ENCODE measurements at places on chromosomes 1 and 21.

GRCh38 chr1:160646180-160646579 is 664 bp downstream of the SLAMF1 start:
- DNase-seq = no peak

DNA sequence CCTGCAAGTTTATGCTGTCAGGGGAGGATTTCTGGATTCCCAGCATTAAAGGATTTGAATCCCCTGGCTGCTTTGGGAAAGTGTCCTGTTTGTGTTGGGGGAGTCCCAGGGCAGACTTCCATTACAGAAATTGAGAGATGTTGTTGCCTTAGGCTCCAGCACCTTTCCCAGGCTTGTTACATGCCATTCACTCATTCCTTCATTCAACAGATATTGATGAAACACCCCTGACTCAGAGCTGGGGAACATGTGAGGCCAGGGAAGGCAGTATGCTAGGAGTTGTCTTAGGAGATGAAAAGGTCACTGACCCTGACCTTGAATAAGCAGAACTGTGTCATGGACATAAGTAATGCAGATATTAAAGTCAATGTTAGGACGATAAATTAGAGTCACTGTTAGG is 161.7 kb downstream of the NTMT2 start:
- DNase-seq = no peak

DNA sequence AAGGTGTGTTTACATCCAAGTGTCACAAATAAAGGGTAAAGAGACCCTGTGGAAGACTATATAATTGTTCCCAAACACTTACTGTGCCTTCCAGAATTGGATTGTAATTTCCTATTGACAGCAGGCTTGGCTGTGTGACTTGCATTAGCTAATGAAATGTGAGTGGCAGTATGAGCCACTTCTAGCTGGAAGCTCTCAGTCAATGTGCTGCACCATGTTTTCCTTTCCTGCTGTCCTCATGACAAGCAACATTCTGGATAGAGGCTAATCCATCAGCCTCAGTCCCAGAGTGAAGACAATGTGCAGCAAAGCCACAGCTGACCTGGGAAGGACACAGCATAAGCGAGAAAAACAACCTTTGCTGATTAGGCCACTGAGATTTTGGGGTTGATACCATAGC is 5.9 kb upstream of the FOXJ3 start:
- no peak for DNase-seq

- DNase-seq = no peak
Measured at GRCh38 chr1:13828454-13829151, 128.6 kb downstream of the PRDM2 start.

GRCh38 chr1:118934706-118935105 is 53.4 kb downstream of the TBX15 start:
- DNase-seq = no peak

DNA sequence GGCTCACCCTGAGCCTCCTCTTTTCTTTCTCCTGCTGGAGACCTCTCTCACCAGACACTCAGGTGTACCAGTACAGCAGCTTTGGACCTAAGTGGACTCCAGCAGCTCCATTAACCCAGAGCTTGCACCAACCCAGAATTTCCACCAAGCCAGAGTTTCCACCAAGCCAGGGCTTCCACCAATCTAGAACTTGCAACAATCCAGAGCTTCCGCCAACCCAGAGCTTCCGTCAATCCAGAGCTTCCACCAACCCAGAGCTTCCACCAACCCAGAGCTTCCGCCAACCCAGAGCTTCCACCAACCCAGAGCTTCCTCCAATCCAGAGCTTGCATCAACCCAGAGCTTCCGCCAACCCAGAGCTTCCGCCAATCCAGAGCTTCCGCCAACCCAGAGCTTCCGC is 23.2 kb downstream of the CRYAA start:
- no peak for DNase-seq

GRCh38 chr1:164475834-164476233 is 83.2 kb upstream of the PBX1 start:
- DNase-seq = no peak

DNA sequence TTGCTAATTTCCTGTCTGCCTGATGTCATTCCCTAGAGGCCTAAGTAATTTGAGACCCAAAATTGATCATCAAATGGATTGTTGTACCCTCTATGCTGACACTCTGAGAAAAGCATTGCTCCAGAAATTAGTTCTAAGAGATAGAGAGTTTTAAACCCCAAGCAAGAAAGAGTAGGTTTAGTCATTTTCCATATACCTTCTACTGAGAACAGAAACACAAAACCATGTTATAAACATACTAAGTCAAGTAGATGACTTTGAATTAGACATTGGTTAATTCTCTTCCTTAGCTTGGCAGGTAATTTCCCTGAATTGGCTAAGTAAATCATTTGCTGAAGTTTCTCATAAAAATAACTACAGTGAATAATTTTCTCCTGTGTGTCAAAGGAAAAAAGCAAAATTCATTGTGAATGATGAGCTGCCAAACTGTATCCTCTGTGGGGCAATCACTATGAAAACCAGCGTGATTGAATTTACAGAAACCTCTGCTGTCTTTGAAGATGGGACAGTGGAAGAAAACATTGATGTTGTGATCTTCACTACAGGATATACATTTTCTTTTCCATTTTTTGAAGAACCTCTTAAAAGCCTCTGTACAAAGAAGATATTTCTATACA is 20.1 kb downstream of the FMO4 start:
- DNase-seq = no peak

GRCh38 chr1:94532077-94532476 is 9.5 kb downstream of the F3 start:
- DNase-seq = no peak

- no peak for DNase-seq
Measured at GRCh38 chr1:214271995-214272731, 8.8 kb upstream of the SMYD2 start.

DNA sequence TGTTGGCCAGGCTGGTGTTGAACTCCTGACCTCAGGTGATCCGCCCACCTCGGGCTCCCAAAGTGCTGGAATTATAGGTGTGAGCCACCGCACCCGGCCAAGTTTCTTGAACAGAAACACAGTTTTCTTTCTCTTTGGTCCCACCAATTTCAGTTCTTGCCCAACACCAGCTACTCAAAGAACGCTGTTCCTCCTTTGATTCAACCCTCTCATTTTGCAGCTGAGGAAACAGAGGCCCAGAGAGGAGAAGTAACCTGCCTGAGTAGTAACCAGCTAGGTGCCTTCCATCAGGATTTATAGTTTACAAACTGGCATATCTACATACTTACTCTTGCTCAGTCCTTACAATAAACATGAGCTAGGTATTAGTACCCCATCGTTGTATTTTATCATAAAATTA is 119.9 kb downstream of the SYF2 start:
- DNase-seq = no peak

DNA sequence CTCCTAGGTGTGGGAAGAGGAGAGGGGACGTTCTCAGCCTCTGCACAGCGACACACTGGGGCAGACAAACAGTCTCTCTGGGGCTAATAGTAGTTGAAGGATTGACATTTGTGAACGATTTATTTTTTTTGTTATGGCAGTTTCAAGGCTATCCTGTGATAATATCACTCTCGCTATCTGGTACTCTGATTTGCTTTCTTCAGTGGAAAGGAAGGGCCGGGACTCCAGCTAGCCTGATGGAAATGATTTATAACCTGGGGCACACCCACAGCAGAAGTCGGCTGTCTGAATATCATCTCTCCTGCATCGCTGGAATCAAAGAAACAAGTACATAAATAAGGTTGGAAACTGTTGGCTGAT is 122.7 kb downstream of the KCNN3 start:
- DNase-seq = no peak

DNA sequence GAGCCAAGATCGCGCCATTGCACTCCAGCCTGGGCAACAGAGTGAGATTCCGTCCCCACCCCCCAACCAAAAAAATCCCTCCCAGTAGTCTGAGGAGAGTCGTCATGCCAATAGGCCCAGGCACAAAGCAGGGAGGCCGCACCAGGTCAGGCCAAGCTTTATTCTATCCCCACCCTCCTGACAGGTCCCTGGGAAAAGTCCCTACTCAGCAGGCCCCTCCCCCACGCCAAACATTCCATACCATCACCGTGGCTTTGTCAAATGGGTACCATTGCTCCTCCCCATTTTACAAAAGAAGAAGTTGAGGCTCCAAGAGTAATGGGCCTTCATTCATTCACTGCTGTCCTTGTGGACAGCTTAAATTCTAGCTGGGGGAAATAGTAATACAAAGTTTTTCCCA is 5.3 kb downstream of the GPR3 start:
- no peak for DNase-seq

GRCh38 chr1:43267818-43268425 is 1.9 kb upstream of the TMEM125 start:
- DNase-seq = no peak

DNA sequence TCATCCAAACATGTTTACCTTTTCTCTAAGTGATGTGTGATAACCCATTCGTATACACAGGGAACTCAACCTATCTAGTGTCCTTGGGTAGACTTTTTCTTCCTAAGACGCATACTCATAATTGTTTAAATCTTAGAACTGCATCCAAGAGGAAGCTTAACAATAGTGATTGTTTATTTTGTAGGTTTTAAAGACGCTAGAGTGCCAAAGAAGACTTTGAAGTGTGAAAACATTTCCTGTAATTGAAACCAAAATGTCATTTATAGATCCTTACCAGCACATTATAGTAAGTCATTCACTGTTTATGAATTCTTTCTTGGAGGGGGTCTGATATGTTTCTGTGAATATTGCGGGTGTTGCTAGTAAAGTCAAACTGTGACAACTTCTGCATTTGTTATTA is 25.4 kb downstream of the PLA2G4A start:
- no peak for DNase-seq

GRCh38 chr1:12529640-12530174 is 88.3 kb downstream of the DHRS3 start:
- DNase-seq = no peak

GRCh38 chr1:230153641-230154296 is 86.7 kb downstream of the GALNT2 start:
- no peak for DNase-seq

- DNase-seq = no peak
Measured at GRCh38 chr1:52645261-52645660, 12.3 kb downstream of the SHISAL2A start.

GRCh38 chr1:208931936-208932335 is 651.6 kb upstream of the CAMK1G start:
- no peak for DNase-seq

DNA sequence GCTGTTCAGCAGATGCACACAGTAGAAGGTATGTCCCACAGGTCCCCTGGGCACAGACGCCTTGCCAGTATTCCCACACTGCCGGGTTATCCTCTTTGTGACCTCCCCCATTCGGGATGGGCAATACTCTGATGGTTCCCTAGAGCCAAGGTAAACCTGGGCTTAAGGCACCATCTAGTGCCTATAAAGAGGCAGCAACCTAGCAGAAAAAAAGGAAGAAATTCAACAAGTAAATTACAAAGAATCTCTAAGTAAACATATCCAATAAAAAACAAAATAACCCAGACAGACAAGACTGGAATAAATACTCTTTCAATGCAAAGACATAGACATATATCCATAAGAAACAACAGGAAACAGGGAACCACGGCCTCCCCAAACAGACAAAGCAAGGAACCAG is 39.4 kb downstream of the HSF2BP start:
- no peak for DNase-seq

- no peak for DNase-seq
Measured at GRCh38 chr1:153698020-153698922, 19.8 kb downstream of the NPR1 start.

GRCh38 chr1:117271959-117272358 is 61.2 kb upstream of the VTCN1 start:
- DNase-seq = no peak

DNA sequence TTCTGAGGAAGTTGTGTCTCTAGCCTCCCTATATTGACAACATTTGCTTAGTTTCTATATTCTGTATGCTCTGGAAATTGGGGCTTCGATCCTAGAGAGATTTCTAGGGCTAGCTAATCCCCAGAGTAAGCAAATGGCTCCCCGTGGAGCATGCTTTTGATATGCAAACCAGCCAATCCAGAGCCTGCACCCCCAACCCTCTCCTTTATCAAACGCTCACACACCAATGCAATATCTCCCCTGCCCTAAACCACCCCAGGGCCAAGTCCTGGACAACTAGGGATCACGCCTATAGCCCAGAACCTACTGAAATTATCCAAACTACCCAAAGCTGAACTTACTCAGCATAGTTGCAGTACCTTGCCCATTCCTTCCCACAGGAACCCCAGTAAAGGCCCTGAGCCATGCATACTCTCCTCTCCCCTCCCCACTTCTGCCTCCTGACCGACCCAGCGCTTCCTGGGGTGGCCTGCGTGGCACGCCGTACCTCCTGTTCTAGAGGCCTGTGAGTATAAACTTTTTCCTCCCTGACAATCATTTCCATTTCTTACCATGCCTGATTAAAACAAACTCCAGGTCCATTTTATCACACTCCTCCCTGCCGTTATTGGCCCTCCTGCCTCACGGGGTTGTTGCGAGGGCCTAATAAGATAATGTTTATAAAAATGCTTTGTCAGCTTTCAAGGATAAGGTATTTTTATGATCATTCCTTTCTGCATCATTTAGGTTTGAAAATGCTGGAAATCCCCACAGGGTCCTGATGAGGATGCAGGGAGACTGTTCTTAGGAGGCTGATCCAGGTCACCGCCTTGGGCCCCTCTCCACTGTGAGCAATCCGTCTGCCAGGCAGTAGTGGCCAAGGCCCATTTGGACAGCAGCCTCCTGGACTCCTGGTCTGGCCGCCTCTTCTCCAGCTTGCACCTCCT is 102.7 kb downstream of the TENT5C start:
- no peak for DNase-seq

DNA sequence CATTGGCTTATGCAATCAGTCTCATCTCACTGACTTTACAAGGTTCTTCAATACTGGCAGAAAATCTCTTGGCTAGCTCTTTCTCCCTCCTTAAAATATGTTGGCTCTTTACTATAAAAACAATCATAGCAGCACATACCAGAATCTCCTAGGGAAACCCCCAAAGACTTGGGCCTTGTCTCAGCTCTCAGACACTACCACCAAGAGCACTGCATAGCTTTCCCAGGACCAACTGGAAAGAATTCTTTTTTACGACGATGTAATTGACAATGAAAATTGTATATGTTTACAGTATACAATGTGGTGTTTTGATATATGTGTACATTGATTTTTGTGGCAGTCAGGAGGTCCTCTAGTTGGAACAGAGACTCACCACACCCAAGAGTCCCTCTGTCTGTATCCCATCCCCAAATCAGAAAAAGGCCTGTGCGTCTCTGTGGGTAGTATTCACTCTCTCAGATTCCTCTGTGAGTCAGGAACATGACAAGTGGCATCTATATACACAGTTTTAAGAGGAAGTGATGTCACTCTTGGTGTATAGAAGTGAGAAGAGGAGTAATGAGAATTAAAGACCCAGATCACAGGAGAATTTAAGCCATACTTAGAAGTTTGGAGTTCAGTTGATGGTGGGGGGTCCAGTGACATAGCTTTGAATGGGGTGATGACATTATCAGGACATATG is 21.1 kb downstream of the SMAP2 start:
- DNase-seq = no peak

- no peak for DNase-seq
Measured at GRCh38 chr1:15191770-15192169, 38.2 kb downstream of the TMEM51 start.
